NCI-H1092 treated with DMSO at 0.1 percent for 48 hours (cell line): ENCODE measurements at places on chromosomes 6 and 20.

GRCh38 chr6:111243095-111243494, 155.8 kb downstream of the SLC16A10 start:
- no peak for DNase-seq

DNA sequence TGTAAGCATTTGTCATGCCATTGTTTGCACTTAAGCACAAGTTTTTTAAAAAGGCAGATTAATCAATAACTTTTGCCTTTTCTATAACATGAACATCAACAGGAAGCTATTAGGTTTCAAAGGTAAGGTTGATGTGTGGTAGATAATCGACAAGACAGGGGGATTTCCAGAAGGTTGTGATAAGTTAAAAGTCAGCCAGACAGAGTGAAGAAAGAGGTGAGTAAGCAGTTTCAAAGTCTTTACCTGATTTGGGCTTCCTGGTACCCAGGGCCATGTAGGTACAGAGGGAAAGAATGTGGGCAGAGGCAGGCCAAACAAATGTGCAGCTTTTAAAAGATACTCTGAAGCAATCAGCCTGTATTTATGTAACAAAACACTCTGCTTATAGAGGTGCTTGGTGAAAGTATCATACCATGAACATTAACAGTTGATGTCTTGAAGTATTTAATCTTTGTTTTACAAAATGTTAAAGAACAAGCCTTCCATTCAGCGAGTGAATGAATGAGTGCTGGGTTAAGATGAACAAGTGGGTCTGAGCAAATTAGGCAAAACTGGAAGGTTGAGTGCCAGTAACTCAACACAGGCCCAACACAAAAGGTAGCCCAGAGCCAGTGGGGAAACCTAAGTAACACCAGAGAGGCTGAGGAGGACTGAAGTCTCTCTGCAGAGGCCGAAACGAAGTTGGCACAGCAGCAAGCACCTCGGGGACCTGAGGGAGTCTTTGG, 60.2 kb downstream of the LRRC1 start:
- no peak for DNase-seq

DNA sequence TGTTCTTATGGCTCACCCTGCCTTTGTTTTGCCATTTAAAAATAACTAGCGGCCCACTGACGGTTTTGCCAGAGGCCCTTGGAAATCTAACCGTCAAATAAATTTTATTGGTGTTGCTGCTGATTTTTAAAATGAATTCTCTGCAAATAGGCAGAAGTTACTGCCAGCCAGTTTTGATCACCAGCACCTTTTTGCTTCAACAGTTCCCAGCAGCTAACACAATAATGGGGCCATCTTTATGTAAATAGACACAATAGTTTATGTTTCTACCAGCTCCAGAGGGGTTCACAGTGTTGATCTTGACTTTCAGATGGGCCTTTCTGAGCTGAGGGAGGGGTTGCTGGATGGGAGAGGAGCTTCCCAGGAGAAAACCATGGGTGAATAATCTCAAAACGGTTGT, 11.2 kb downstream of the CD83 start:
- no peak for DNase-seq

GRCh38 chr6:155645325-155645724, 189.7 kb upstream of the NOX3 start:
- DNase-seq: no peak

DNA sequence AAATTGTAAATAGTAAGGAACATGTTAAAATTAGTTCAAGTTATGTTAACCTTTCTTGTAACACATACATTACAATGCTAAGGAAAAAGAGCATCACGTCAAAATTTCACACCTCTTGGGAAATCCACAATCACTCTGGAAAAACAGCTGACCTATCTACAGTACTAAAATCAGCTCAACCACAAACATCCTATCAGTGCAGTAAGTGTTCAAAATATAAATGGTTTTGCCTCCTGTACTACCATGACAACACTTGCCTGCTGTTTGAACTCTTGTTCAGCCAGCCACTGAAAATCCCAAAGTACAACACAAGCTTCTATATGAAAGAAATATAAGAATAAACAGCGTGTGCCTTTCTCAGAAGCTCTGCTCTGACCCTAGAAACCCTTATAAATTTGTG, 83.5 kb upstream of the PLN start:
- DNase-seq: no peak

GRCh38 chr6:134621858-134622257, 303.9 kb upstream of the SGK1 start:
- no peak for DNase-seq

- DNase-seq: no peak
Measured at GRCh38 chr6:70980727-70981126, 23.9 kb upstream of the B3GAT2 start.
